ENCODE measurements at places on chromosomes 13 and 19.

DNA sequence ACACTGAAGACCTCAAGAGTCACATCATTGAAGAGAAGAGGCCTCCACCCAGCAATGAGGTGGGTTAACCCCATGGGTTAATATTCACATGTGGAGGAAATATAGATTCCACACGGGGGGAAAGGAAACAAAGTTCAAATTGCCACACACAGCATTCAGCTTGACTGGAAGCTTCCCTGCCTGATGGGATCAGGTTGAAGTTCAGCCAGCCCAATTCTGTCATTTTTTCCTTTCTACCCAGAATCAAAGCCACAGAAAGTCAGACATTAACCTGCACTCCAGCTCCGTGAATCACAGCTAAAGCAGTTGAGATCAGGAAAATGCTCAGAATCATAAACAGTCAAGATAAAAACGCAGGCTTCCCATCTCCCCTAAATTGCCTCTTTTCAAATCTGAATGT lies 208.7 kb upstream of the OBI1 start:
- no peak for DNase-seq

DNA sequence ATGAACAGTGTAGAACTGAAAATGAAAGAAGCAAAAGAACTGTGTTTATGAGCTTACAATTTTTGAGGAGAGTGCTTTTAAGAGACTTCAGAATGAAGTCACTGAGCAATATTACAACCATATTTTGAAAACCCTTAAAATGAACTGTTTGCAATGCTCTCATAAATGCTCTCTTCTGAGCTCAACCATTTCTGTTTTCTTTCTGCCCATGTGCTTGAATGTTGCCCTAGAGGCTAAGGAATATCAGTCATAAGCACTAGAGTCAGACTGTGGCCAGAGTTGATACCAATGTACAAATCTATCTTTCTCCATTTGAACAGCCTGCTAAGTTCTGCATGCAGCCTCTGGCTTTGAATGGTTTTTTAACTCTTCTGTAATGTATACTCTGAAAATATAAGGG lies 1092.8 kb downstream of the PCDH9 start:
- DNase-seq = no peak

DNA sequence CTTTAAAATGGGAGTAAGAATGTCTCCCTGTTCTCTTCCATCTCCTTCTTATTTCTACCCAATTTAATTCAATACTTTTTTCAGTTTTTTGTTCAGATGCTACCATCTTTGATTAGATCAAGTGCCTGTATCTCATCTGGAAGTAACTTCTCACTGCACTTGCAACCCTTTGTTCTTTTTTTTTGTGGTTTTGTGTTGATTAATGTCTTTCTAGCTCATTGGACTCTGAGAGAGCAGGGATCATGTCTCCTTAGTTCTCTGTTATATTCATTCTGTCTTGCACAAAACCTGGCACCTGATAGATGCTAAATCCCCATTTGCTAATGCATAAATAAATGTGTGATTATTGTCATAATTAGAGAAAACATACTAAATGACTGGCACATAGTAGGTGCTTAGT lies 834 bp upstream of the ITGBL1 start:
- DNase-seq = no peak

DNA sequence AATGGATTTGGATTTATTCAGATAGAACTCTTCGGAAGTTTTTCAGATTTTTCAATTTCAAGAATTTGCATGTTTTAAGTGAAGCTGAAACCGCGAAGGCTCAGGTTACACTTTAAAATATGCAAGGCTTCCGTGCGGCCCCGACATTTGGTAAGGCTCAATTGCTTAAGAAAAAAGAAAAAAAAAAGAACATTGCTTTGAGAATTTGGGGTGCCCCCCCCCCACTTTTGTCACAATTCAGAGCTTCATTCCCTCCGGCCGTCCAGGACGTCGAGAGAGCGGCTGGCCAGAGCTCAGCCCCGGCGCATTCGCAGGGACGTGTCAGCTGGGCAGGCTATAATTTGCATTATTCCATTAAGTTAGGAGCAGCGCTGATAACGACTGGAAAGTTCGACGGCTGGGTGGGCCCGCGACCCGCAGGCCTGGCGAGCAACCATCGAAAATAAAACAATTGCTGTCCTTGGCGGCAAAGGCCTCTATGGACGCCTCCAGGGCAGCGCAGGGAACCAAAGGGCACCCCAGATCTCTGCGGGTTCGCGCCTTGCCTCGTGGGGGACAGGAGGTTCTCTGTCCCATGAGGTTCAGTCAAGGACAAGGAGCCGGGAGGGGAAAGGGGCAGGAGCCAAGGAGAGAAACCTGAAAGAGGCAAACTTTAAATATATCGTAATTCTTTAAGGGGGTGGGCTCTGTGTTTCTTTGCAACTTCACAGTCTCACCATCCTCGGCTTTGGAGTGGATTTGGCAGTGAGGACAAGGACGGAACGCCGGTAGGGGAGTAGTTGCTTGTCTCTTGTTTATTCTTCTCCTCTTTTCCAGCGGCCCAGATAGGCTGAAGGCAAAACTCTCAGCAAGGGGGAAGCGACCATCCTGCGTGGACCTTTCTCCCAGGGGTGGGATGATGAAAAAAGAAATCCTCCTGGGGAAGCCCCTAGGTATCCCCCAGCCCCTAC lies 7.0 kb downstream of the SOX21 start:
- no peak for DNase-seq

DNA sequence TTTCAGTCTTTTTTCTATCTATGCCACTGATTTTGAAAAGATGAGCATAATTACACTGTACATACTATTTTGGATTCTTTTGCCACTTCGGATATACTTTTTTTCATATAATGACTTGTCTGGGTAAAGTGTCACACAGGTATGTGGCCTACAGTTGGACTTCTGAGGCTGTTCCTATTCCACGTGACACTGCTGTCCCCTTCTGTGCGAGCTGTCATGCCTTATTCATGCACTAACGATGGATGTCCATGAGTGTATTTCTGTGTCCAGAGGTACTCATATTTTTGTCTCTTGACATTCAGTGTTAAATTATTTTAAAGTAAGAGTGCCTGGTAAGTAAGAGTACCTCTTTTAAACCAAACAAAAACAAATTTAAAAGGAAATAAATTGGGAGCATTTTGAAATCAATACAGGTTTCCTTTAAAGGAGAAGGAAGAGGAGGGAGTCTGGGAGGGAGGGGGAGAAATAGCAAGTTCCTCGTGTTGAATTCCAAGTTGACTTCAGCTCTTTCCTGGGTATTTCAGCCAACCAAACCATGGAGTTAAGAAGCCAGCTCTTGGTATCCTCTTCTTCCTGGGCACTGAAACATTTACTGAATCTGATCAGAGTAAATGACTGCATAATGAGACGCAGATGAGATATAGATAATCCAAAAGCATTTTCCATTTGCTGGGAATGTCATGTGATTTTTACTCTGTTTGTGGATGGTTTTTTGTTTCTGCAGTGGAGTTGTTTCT lies 61.3 kb downstream of the TNFRSF19 start:
- no peak for DNase-seq

DNA sequence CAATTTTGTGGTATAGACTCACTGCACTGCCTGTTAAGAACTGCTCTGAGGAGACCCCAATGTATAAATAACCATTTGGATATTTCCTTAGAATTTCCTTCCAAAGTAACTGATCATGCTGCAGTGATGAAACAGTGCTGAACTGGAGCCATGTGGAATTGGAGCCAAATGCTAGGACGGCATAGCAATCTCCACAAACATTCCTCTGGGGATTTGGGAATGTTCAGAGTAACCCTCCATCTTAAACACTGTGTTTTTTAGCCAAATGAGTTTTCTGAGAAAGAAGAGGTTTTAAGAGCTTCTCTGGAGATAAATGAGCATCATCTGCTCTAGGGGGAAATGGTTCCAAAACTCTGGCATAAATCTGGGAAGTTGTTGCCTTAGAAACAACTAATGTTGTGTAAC lies 98.2 kb downstream of the OLFM4 start:
- no peak for DNase-seq

GRCh38 chr19:1648920-1649541 lies 3.4 kb downstream of the TCF3 start:
- DNase-seq = no peak

GRCh38 chr13:46896341-46897137 lies at the start of gene HTR2A:
TSS of gene HTR2A (minus strand) at chr13:46897053. CDS start at chr13:46895906, 1,147 bp downstream.
- DNase-seq = peak; percentile 30

- peak; percentile 71 for DNase-seq
Observed at GRCh38 chr19:35495107-35496064, 5.1 kb upstream of the KRTDAP start.

DNA sequence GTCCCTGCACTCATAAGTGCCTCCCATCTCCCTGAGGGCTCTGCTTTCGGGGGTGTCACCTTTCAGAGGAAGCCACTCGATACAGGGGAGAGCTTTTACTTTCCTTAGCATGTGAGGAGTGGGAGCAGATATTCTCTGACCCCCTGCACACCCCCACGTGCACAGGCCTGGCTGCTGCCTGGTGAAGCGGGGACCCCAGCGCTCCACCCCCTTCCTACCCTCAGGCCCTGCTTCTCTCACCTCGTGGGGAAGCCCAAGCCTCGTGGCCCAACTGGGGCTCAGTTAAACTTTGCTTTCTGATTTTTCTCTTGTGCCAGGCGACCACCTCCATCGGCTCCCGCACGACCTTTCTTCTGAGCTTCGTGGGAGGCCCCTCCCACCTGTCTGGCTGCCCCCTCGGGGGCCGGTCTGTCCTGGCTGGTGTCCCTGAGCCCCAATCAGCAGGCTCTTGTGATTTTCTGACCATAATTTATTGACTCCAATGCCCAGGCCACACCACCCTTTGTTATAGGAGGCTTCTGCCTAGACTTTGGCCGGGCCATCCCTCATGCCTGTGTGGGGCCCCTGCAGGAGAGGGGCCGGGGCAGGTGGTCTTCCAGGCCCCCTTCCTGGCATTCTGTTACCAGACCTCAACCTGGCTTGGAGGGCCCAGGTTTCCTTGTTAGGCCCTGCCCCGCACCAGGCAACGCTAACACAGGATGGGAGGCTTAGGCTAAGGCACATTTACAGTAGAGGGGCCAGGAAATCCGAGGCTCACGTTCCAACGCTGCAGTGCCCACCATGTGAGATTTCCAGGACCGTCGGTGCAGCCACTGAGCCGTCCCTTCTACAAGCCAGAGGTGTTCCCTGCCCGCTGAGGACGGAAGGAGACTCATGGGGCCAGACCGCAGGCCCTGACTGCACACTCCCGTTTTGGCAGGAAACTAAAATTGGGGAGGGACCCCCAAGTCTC lies 3.7 kb downstream of the TMED1 start:
- DNase-seq = no peak

DNA sequence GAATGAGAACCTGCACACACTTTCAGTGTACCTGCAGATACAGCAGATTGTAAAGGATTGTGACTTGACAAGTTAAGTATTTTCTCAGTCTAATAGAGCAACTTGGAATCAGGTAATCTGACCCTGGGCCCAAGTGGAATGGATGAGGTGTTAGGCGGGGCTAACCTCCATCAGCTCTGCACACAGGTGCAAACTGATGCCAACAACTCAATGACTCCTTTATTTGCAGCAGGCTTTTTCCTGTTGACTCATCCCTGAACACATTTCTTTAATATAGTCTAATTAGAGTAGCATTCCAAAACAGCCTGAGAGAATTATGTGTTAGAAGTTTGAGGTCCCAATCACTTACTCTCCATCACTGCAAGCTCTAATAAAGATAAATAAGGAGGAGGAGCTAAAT lies 48.8 kb downstream of the TPT1 start:
- DNase-seq = no peak

GRCh38 chr13:49669735-49670309 lies 21.5 kb downstream of the EBPL start:
- DNase-seq = no peak

DNA sequence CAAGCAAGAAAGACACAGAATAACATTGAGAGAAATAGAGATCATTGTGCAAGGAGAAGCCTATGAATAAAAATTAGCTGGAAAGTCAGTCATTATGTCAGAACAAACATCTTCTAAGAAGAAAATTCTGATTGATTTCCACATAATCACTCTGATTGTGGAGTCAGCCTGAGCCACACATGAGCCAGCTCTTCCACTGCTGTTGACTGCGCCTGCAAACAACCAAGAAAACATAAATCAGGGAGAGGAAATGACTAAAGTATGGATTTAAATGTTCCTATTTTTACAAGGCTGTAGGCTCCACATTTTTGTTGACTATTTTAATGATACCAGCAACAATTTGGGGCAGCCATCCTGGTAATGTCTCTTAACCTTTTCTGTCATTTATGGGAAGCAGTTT lies 962.3 kb downstream of the EFNB2 start:
- DNase-seq = no peak

DNA sequence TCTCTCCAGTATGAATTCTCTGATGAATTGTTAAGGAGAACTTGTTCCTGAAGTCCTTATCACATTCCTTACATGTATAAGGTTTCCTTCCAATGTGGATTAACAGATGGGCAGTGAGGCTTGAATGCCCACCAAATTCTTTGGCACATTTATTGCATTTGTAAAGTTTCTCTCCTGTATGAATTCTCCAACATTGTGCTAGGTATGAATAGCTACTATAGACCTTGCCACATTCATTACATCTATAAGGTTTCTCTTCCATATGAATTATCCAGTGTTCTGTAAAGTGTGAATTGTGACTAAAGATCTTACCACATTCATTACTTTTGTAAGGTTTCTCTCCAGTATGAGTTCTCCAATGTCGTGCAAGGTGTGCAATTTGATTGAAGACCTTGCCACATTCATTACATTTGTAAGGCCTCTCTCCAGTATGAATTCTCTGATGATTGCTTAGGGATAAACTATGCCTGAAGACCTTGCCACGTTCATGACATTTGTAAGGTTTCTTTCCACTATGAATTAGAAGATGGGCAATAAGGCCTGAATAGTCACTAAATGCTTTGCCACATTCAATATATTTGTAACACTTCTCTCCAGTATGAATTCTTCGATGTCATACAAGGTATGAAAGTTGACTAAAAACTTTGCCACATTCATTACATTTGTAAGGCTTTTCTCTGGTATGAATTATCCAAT lies 20.4 kb downstream of the ZNF578 start:
- DNase-seq = no peak

- no peak for DNase-seq
Observed at GRCh38 chr19:46411925-46412649, 1.3 kb downstream of the CCDC8 start.

DNA sequence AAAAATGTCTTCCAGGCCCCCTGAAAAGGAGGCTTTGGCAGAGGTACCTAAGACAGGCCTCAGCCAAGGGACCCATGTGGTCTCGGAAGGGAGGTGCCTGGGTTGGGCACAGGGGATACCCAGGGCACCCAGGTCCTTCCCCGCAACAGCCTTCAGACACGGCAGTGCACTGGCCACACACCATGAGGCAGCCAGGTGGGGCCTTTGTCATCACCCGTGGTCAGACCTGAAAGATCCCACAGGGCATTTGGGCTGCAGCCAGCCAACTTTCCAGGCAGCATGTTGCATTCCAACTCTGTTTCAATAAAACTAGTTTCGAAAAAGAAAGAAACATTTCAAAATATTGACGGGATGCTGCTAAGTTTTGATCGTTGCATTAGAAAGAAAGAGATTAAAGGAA lies 4.7 kb upstream of the TUBGCP3 start:
- DNase-seq = no peak

GRCh38 chr13:42753697-42754096 lies 27.7 kb upstream of the FAM216B start:
- no peak for DNase-seq
